ENCODE measurements at places on chromosomes 3 and 15. TPM values are rescaled to one million over a fixed set of nuclear protein-coding genes. Genes with fewer than 3 reads are reported as not detected.
A peak's percentile ranks its signal among the peaks of the same experiment; 100 is the strongest.

- no peak for DNase-seq
Measured at GRCh38 chr15:101272584-101272983, 4.7 kb downstream of the SELENOS start.

DNA sequence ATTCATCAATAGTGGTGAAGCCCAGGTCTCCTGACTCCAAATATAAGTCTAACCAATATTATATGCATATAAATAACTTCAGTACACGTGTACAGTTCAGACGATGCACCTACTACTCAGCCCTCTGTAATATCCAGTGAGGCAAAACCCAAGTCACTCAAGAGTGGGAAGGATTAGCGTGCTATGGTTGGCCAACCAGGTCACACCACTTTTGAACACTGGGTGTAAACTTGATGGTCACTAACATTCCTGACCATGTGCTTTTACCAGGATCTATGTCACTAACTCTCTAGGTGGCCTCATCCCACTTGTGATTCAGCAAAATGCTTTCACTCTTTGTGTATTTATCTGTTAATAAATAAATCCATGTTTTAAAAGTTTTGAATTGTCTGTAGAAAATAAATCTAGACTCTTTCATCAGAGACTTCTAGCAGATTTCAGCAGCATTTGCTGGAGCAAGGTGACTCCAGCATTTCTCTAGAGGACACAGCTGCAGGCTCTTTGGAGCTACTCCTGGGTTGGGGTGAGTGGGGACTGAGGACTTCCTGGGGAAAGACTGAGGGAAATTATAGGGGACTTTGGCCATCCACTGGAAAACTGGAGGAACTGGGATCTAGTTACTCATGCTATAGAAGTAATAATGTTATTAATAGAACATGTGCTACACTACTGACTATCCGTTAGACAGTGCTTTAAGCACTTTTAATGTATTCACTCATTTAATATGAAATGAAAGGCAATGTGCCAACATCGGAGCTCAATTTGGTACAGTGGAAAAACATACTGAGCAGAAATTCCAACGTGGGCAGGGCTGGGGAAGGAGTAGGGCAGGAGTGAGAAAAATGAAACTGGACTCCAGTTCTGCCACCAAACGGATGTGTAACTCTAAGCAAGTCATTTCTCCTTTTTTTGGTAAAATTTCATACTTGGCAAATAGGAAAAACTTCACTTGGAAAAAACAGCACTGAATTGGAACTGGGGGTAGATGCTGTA, 97.9 kb downstream of the RORA start:
- DNase-seq, result no peak

DNA sequence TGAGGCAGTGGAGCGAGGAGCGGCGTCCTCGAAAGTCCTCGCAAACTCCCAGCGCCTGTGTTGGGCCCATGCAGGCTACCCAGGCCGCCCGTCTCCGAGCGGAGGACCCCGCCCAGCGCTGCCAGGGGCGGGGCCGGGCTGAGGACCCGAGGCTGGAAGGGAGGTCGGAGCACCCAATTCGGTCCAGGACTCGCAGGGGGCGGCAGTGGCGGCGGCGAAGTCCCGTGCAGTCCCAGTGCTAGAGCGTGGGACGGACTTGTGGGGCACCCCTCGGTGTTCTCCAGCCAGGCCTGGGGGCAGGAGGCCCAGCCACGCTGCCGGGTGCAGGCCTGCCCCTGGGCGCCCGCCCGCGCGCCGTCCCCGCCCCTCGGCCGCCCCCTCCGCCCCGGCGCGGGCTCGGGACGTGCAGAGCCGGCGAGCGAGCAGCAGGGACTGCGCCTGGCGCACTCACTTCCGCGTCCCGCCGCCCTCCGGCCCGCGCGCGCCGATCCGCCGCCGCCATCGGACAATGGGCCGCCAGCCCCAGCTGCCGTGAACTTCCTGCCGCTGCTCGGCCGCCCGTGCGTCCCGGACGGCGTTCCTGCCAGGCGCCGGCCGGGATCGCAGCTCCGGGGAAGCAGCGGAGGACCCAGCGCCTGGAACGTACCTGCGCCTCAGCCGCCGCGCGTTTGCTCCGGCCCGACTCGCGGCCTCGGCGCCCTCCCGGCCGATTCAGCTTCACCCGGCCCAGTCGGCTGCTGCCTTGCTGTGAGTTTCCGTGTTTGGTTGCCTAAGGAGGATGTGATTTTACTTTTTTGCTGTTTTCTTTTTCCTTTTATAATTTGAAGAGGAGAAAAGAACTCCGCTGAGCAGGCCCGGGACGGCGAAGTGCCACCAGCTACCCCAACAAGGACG, 596 bp upstream of the LIMD1 start:
- peak; percentile 75 for DNase-seq

DNA sequence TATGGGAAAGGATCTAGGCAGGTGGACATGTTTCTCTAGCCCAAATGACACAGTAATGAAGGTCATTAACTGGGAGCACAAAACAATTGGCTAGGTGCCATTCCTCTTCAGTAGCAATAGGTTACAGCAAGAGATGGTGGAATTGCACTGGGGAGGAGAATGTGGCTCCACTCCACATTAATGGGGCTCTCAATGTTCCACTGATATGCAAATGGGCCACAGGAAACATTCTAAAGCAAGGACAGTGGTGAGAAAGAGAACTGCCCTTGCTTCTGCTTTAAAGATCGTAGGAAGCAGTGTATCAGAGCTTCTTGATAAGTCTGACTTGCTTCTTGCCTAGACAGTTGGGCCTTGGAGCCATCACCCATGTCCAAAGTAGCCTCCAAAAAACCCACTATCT, 271.4 kb upstream of the PPP2R3A start:
- DNase-seq, result no peak

DNA sequence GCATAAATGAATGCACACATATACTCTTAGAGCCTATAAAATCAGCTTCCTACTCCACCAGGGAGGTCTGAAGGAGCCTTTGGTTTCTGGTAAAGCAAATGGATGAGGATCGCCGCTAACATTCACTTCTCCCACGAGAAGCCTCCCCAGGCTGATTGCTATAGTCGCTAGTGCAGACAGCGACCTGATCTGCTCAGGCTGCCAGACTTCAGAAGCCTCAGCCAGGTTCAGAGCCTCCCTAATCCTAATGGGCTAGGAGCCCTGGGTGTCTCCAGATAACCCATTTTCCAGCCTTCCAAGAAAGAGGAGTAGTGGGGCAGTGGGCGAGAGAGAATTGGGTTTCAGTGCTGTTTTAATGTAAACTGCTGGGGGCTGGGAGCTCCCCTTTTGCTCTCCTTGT, 35.4 kb downstream of the TPM1 start:
- no peak for DNase-seq

DNA sequence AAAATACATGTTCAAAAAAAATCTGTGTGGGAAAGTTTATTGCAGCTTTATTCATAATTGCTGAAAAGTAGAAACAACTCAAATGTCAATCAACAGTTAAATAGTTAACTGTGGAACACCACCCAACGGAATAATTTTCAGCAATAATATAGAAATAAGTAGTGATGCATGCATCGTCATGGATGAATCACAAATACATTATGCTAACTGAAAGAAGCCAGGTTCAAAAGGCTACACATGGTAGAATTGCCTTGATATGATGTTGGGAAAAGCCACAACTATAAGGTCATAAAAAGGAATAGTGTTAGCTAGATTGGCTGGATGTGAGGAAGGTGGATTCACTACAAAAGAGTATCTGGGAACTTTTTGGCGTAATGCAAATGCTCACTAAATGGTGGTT, 82.0 kb downstream of the GMNC start:
- DNase-seq, result no peak

DNA sequence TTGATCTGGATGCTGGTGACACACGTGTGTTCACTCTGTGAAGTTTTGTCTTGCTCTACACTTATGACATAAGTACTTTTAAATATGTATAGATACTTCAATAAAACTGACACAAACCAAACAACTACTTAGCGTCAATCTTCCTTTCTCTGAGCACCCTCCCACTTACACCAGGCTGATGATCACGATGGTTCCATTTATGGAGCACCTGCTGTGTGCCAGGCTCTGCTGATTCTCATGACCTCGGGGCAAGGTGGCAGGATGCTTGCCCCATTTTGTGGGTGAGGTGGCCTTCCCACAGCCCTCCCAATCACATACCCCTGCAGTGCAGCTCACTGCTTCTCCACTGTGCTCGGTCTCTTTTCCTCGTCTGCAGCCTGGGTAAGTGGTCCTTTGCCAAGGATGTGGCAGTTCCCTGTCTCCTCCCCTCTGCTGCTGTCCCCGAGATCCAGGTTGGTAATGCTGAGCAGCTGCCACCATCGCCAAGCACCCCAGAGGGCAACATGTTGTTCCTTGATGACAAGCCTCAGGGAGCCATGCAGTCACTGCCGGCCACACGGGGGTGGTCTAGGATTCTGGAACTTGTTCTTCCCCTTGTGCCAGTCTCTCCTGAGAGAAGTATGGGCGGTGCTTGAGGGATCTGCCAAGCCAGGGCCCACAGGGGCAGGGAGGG, 20.6 kb upstream of the ADCY5 start:
- no peak for DNase-seq

GRCh38 chr3:130601442-130601971, 84.5 kb downstream of the COL6A6 start:
- no peak for DNase-seq

Gene TRPM1
- not detected for total RNA-seq

Gene TEX9
- total RNA-seq, result 1.6 TPM

Gene GOLGA8R
- 3.5 TPM for total RNA-seq

Gene A4GNT
- total RNA-seq, result not detected

Data from right cardiac atrium (tissue), 5 donors.